ENCODE measurements at places on chromosomes 7 and 10.

GRCh38 chr10:131311661-131312477 is at the start of gene TCERG1L:
Gene TCERG1L, minus strand, starts transcription at chr10:131311721. Its CDS starts 86 bp downstream, at chr10:131311635.
- no peak for DNase-seq

GRCh38 chr10:120584786-120585185 is 127.8 kb downstream of the PLPP4 start:
- no peak for DNase-seq

DNA sequence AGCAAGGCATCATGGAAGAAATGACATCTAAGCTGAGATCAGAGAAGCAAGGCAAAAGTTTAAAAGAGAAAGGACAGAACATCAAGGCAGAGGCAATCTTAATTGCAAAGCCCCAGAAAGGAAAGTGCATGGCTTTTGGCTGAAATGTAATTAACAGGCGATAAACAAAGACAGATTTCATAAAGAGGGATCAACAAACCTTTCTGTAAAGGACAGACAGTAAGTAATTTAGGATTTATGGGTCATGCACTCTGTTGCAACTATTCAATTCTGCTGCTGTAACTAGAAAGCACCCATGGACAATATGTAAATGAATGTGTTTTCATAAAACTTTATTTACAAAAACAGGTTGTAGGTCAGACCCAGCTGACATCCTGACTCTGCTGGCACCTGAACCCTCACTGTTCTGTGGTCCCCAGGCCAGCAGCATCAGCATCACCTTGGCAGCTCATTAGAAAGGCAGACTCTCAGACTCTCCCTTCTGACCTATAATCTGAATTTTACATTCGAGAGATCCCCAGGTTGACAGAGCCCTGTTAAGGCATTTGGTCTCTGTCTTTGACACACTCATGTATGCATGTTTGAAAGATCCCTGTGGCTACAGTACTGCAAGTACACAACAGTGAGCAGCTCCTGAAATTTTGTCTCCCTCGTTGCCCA is 362.9 kb upstream of the NFE2L3 start:
- no peak for DNase-seq

DNA sequence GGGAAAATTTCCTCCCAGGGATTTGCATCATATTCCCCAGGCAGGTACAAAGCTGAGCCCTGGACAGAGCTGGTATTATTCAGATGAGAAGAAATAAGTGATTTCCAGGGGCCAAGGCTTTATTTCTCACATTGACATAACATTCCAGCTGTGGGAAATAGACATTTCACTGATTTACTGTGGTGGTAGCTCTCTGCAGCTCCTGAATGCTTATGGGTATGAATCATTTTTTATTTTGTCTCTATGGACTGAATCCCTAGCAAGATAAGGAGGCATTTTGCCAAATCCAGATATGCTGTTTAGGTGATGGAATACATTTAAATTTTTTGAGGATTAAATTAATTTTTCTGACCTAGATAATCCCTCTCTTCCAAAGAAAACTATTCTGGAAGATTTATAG is 97.9 kb downstream of the MTPN start:
- no peak for DNase-seq

- DNase-seq: no peak
Observed at GRCh38 chr7:33685981-33686683, 219.2 kb upstream of the BMPER start.

DNA sequence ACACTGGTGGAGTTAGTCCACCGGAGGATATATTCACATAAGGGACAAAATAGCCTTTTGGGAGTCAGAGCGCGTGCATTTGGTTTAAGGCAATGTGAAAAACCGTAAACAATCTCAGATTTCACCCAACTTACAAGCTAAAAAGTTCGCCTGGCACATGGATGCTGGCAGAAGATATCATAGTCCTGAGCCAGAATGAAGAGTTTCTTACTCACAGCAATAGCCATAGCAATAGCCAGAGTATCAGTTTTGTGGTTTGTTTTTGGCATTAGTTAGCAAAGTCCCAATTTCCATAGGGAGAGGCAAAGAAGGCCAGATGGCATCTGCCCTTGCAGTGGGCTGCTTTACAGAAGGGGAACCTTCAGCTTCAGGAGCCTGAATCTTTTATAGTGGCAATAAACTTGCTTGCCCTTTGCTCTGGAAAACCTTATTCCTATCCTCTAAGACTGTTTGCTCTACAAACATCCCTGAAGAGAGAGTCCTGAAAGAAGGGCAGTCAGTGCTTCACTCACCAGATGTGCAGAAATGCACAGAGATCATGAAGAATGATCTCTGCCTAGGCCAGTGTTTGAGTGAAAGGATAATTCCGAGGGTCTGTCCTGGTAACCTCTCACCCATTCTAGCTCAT is 28.7 kb upstream of the RSBN1L start:
- no peak for DNase-seq

DNA sequence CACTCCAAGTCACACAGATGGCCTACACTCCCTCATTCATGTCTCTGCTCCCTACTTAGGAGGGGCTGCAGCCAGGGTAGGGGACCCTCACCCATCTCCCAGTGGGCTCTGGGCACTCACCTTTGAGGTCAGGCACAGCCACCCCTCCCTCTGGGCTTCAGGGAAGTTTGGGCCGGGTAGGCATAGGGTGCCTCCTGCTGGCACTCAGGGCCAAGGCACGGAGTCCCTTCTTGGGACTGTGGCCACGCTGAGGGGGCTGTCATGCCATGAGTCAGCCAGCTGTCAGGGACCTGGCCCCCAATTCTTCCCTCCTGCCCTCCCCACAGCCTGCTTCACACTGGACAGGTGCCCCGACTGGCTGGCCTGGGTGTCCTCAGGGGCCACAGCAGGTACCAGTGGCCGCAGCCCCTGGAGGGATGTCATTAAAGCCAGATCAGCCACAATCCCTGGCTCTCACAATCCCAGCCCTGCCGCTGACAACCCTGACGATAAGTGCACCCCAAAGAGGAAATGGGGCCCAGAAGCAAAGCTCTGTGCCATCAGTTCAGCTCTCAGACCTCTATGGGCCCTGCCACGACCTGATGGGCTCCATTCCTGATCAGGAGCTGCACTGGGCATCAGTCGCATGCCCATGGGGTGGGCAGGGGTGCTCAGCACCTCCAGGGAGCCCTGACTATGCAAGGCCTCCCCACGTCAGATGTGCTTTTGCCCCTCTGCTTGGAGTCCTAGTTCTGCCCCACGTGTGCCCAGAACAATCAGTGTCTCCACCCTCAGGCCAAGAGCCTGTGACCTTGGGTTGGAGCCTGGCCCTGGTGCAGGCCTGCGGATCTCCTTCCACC is 34.1 kb upstream of the RET start:
- no peak for DNase-seq

GRCh38 chr10:102449321-102450123 is 1.8 kb downstream of the C10orf95 start:
- DNase-seq: peak; percentile 90

DNA sequence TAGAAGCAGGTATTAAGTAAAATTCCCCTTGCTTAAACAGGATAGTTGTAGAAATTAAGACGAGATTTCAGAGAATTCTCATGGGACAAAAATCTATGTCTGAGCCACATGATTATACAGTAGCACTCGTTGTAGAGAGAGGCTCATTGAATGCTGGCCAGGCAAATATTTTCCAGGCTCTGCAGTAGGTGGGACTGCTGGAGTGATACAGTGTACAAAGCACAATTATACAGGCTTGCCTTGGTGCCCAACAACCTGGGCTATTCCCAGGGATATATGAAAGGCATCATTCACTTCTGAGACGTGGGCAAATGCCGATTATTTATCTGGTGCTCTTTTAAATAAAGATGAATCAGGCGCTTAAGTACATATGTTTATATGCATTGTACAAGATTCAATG is 380.6 kb downstream of the PHTF2 start:
- DNase-seq: no peak

DNA sequence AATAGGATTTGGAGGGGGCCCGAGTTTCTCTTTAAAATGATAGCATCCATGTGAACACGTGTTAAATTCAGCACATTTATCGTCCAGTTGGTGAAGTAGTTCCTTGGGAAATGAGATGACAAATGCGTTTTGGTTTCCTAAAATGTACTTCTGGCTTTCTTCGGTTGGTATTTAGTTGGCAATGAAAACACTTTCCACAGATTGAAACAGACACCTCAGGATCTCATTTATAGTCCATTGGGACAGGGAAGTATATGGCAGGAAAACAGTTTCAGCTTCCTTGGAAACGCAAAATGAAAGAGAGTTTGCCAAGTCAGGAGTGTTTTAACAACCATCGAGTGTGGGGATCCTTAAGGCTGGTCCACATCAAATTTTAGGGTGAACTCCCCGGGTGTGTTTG is 19.4 kb upstream of the LYZL1 start:
- DNase-seq: no peak

DNA sequence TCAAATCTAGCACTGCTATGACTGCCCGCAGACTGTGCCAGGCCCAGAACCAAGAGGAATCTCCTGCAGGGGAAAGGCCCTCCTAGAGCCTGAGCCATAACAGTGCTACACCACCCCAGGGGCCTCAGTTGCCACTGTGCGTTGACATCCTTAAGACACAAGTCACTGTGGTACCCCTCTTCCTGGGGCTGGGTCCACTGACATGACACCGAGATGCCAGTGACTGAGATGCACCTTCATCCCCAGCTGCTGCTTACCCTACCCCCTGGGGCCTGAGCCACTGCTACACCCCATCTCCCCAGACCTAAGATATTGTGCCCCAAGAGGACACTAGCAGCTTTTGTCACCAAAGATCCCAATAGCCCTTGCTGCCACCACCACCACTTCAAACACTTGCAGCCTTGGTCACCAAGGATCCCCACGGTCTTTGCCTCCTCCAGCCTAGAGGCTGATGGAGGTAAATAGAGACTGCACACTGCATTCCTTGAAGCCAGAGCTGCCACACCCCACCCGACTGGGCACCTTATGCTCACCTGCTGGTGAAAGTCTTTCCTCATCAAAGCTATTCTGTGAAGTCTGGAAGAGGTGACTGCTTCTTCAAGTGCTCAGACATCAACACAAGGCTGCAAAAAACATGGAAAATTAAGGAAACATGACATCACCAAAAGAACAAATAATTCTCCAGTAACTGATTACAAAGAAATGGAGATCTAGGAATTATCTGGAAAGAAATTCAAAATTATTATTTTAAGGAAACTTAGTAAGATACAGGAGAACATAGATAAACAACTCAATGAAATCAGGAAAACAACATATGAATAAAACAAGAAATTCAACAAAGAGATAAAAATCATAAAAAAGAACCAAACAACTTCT is 40.4 kb upstream of the SHH start:
- DNase-seq: no peak

DNA sequence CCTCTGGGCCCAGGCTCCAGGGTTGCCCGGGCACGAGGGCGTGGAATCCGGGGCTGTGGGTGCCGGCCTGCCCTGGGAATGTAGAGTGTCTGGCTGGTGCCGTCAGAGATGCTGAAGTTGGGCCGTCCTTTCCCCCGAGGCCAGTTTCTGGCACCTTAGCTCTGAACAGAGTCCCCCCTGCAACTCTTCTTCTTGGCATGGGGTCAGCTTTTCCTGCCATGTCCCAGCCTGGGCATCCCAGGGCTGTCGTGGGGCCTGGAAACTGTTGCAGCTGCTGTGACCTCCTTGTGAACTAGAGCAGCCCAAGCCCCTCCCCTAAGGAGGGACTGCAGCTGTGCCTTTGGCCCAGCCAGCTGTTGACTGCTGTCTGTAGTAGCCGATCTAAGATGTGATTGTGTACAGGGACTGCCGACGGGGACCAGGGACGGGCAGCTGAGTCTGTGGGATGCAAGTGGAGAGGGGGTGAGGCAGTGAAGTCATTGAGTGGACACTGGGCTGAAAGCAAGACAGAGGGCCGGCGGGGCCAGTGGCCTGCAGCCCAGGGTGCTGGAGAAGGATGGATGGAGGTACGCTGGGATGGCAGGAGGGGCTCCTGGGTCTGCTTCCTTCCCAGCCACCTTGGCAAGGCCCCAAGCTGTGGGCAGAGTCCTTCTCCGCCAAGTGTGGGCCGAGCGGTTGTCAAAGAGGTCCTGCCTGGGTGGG is 35.8 kb downstream of the GBX1 start:
- DNase-seq: no peak

GRCh38 chr7:99129536-99129935 is 14.4 kb downstream of the SMURF1 start:
- DNase-seq: no peak

DNA sequence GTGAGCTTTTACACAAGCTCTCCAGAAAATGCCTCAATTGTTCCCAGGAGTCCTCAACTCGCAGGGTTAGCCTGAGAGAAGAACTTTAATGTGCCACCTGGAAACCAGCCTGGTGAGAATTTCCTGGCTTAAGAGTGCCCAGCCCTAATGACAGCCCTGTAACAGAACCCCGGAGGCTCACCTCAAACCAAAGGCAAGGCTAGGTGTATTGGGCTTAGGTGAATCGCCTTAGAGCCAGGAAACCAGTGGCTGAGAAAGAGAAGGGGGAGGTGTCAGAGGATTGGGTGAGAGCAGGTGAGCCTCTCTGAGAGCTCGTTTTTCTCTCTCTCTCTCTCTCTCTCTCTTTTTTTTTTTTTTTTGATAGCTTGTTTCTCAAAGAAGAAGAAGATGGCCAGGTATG is 7.3 kb downstream of the OCM2 start:
- no peak for DNase-seq

DNA sequence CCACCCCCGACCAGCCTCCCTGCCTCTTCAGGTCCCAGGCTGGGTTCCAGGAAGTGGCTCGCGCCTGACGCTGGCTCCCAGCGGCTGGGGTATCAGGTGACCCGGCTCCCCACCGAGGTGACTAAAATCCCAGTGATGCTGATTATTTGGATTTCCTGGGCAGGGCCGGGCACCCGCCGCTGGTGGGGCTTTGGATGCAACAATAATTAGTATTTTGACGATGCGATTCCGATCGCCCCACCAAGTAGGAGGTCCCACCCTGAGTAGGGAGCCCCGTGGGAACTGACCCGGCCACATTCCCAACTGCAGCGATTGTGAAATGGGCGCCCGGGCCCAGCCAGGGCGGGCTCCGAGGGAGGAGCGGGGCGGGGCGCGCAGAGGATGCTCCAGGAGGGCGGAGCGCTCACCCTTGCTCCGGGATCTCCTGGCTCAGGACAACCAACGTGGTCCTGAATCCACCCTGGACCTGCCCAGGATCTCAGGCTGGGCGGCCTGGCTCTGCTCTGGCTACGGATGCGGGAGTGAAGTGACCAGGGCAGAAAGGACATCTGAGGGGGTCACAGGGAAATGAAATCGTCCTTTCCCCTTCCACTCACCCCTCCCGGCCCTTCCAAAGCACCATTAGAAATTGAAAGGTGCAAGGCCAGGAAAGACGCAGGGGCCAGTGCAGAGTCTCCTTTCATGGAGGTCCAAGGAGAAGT is 32.6 kb downstream of the DUSP5 start:
- DNase-seq: no peak

GRCh38 chr10:125113691-125114371 is 46.5 kb downstream of the CTBP2 start:
- DNase-seq: no peak

- DNase-seq: no peak
Observed at GRCh38 chr10:5135581-5135980, 41.4 kb downstream of the AKR1C3 start.
